ENCODE measurements at places on chromosomes 12 and 14.

DNA sequence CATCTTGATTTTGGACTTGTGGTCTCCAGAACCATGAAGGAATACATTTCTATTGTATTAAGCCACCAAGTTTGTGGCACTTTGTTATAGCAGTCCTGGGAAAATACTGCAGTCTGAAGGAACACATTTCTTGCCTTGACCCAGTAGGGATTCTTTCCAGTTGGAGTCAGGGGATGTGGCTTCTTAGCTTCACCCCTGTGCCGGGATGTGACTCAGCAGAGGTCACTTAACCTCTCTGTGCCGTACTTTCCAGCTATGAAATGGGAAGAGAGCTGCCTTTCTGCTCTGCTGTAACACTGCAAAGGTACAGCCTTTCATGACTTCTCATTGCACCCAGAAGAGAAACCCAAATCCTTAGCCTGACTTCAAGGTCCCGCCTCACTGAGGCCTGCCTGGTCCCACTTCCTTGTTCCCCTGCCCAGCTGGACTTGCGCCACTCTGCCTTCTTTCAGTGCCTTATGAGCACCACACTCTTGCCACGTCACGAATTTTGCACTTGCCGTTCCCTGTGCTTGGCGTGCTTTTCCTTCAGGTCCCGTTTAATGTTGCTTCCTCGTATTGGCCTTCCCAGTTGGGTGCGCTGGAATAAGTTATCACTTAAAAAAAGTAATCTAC is 24.2 kb downstream of the CHST11 start:
- no peak for DNase-seq

DNA sequence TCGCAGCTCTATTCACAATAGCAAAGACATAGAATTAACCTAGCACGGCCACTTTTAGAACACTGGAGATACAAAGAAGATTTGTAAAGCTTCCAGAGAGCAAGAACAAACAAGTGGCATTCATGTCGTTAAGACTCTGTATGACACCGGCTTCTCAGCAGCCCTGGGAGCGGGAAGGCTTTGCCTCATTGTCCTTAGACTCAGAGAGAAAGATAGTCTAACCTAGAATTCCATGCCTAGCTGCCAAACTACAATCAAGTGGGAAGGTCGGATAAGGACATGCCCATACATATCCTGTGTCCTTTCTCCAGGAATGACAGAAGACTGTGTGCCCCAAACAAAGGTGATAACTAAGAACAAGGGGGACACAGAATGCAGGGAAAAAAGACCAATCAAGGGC is 1038.3 kb downstream of the BCL11B start:
- DNase-seq: no peak

DNA sequence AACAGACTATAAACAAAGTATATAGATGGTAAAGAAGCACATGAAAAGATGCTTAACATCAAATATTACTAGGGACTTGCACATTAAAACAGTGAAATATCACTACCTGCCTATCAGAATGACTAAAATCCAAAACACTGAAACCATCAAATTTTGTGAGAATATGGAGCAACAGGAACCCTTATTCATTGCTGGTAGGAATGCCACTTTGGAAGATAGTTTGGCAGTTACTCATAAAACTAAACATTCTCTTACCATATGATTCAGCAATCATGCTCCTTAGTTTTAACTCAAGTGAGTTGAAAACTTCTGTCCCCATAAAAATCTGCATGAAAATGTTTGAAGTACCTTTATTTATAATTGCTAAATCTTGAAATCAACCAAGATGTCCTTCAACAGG is 297.6 kb downstream of the DAD1 start:
- no peak for DNase-seq

GRCh38 chr14:100122481-100123223 is 36.8 kb downstream of the DEGS2 start:
- no peak for DNase-seq

GRCh38 chr12:50538182-50538581 is 33.4 kb downstream of the DIP2B start:
- DNase-seq: no peak

- DNase-seq: no peak
Observed at GRCh38 chr12:126083926-126084325, 1018.7 kb downstream of the AACS start.

DNA sequence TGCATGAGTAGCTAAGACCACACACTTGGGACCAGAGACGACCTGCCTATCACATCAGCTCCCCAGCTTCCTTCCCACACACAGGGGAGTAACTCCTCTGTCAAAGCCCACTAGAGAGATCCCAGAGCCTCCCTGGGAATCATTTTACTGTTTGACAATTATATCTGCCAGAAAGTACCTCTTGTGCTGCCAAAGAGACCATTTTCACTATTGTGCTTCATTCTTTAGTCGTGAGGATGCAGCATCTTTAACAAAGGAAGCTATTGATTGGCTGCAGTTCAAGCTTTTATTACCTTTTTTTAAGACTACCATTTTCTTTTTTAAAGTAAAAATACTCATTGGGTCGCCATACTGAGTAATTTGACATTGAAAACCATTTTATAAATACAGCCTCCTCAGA is 194.5 kb upstream of the RGS6 start:
- no peak for DNase-seq

DNA sequence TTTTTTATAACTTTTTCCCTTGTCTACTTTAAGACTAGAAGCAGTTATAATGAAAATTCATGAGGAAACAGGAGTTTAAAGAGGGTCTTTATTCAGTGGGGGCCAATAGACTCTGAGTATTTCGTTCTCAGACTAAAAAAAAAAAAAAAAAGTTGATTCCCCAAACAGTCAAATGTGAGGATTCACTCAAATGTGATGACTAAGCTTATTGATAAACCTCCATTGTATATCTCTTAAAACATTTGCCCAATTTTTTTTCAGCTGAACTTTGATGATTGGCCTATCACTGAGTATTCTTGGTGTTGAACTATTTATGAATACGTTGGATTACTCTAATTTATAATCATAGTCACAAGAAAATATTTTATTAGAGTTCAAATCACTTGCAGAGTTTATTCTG is 265.3 kb downstream of the ERC1 start:
- no peak for DNase-seq

DNA sequence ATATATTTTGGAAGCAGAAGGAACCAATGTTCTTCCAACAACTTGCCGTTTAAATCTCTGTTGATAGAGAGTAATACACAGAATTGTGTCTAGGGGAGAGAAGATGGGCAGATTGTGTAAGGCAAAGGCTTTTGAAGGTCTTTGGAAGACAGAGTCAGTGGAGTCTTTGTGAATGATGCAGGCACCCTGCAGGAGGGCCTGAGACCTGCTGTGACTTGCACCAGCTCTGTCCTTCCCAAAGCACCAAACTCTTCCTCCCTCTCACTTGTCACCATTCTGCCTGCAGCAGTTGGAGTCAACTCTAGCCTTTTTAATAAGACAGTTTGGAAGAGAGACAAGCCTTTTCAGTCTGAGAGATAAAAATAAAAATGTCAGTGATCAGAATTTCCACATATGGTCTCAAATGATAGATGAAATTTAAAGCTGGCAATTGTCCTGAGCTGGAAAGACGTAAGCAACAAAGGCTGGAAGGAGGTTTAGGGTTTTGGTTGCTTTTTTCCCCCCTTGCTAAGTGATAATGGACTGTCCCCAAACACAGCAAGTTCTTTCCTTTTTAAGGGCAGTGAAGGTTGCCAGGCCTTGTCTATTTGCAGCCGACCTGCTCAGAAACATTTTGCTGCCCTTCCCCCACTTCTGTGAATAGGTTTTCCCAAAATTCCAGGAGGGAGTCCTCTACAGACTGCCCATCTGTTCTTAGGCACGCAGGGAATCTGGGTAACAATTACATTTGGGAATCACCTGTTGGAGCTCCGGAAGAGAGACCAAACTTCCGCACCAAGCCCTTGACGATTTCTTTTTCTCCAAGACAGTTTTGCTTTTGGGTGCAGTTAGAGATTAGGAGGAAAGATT is 103.0 kb upstream of the NTF3 start:
- no peak for DNase-seq

GRCh38 chr12:3432176-3432742 is 58.7 kb upstream of the PRMT8 start:
- peak; percentile 57 for DNase-seq

DNA sequence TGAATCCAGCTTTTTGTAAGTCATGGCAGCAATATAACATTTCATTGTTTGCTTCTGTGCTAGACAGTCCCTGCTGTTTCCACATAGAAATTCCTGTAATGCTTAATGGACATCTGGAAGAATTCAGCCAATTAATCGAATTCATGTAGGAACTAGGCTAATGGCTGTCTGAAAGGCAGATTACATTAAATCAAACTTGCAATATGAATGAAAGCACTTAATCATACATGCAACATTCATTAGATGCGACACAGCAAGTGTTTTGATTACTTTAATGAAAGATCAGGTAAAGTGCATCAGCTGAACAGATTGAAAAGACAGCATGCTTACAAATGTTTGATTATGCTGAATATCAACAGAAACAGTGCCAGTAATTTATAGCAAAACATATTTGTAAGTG is 24.1 kb upstream of the INSM2 start:
- DNase-seq: no peak

GRCh38 chr14:69535230-69535848 is 39.3 kb downstream of the CCDC177 start:
- no peak for DNase-seq

DNA sequence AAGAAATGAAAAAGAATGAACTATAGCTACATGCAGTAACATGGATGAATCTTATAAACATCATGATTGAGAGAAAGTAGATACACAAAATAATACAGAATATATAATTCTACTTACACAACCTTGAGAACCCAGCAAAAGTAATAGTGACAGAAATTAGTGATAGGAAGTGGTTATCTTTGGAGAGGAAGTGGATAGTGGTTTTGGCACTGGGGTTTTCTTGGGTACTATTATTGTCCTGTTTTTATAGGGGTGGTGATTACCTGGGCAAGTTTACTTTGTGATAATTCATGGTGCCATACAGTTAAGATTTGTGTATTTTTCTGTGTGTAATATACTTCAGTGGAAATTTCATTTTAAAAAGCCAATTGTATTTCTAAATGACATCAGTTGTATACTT is 352.7 kb downstream of the AEBP2 start:
- no peak for DNase-seq

GRCh38 chr14:92409043-92409442 is 86.1 kb downstream of the SLC24A4 start:
- DNase-seq: no peak

DNA sequence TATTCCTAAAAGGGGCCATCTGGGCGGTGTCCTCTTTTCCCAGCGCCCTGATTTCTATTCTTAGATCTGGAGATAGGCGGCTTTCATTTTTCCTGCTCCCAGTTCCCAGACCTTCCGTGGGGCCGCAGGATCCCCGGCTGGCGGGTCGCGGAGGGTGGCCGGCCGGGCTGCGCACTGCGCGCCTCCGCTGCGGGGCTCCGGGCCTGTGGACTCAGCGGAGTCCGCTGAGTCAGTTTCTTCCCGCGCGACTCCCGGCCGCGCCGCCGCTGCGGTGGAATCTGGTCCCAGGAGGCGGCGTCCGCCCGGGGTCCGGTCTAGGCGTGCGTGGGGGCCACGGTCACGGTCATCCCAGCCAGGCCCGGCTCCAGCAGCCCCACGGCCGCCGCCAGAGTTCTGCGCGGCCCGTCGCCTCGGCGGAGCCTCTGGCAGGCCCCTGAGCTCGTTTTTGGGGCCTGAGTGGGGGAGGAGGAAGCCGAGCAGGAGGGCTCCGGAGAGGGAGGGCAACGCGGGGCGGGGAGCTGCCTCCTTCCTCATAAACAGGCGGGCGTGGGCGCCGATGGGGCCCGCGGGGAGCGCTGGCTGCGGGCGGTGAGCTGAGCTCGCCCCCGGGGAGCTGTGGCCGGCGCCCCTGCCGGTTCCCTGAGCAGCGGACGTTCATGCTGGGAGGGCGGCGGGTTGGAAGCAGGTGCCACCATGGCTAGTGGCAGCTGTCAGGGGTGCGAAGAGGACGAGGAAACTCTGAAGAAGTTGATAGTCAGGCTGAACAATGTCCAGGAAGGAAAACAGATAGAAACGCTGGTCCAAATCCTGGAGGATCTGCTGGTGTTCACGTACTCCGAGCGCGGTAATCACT is at the start of gene LRRK2:
Gene LRRK2 (plus strand): TSS at position 559 of the 853 bp plus-strand sequence. CDS start 135 bp downstream, at position 694.
- DNase-seq: peak; percentile 93

DNA sequence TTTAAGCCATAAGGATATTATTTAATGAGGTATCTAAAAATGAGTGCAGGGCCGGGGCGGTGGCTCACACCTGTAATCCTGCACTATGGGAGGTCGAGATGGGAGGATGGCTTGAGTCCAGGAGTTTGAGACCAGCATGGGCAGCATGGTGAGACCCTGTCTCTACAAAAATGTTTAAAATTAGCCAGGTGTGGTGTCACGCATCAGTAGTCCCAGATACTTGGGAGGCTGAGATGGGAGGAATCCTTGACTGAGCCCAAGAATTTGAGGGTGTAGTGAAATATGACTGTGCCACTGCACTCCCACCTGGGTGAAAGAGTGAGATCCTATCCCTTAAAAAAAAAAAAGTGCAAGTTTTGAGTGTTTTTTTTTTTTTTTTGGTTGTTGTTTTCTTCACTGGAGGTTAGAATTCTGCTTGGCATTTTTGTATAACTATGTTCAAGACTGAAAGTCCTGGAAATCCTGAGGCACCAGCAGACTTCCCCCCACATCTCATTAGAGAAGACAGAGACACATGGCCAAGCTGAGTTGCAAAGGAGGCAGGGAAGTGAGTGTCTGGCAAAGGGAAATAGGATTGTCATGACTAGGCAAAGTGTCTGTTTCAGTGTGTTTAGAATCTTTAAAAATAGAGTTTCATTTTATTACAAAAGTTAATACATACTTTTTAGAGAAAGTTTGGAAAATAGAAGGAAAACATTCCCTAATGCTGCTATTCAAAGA is 53.5 kb upstream of the DUSP6 start:
- DNase-seq: no peak

- DNase-seq: no peak
Observed at GRCh38 chr12:58434726-58435125, 485.6 kb downstream of the LRIG3 start.

DNA sequence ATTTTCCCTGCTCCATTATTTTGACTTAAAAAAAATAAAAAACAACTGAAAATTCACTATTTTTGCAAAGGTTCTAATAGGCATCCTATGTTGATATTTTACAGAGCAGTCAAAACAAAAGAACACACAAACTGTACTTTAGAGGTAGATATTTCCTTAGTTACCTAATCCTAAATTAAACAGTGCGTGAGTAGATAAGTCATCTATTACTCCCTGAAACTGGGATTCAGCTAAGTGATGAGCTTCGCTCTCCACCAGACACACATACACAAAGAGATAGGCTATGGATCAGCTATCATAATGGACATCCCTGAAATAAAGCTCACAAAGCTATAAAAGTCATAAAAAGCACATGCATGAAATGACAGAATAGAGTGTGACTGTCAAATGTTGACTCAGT is 398.7 kb downstream of the SOX5 start:
- DNase-seq: no peak

- no peak for DNase-seq
Observed at GRCh38 chr14:81676879-81677278, 143.2 kb upstream of the SEL1L start.

Measured in mesenteric fat pad (tissue), 1 donor.